ENCODE measurements at places on chromosomes 3 and 15.

DNA sequence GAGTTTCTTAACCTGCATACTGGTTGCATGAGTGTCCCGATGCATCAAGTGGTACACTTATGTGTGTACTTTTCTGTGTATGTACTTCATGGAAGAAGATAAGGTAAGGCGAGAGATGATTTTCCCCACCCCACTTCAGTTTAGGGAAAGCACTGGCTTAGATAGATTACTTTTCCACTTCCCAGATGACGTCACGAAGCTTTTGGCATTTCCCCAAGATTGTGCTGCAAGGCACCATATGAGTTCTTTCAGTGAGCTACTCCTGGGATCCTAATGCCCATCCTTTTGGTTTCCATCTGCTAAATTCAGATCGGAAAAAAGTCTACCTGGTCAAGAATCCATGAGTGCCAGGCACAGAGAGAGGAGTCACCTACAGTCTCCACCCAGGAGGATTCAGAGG is 4.5 kb downstream of the IL17RB start:
- DNase-seq: no peak

- no peak for DNase-seq
Observed at GRCh38 chr15:61687124-61687523, 373.1 kb downstream of the VPS13C start.

- DNase-seq: no peak
Observed at GRCh38 chr15:68582236-68582635, 3.4 kb downstream of the CORO2B start.

- no peak for DNase-seq
Observed at GRCh38 chr3:193901007-193901406, 234.9 kb upstream of the HES1 start.

- no peak for DNase-seq
Observed at GRCh38 chr3:57826245-57826951, 70.3 kb downstream of the SLMAP start.

DNA sequence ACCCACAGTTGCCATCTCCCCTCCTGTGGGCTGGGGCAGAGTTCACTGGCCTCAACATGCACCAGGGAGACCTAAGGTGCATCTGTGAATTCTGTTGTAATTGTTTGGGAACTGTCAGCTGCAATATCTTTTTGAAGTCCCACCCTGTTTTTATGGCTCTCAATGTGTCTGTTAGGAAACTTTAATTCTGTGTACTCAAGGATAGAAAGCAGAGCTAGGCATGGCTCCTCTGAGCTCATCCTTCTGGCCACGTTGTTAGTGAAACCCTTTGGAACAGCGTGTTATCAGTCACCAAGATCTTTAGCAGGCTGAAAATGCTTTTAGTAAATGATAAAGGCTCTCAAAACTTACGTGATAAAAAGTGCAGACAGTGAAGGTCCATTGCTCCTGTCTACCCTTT is 33.6 kb upstream of the MTMR10 start:
- no peak for DNase-seq

DNA sequence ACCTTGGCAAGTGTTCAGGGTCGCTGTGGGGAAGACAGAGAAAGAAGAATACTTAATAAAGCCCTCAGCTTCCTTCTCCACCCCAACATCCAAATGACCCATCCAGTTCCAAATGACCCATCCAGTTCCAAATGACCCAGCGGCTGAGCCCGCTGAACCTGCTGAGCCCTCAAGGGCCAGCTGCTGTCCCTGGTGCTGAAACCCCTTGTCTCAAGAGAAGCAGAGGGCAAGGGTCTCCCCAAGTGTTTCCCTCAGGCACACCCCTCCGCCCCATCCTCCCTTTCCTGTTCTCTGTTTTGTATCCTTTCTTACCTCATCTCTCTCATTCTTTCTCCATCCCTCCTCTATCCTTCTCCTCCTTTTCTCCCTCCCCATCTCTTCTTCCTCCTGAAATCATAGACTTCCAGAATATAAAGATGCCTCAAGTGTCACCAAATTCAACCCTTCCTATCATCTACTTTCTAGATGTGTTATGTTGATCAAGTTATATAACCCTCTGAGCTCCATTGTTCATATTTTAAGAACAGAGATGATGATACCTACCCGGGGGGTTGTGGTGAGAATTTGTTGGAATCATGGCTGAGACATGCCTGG is 29.0 kb downstream of the CCDC33 start:
- DNase-seq: peak; percentile 53

- no peak for DNase-seq
Observed at GRCh38 chr3:29345516-29346300, 64.8 kb downstream of the RBMS3 start.

DNA sequence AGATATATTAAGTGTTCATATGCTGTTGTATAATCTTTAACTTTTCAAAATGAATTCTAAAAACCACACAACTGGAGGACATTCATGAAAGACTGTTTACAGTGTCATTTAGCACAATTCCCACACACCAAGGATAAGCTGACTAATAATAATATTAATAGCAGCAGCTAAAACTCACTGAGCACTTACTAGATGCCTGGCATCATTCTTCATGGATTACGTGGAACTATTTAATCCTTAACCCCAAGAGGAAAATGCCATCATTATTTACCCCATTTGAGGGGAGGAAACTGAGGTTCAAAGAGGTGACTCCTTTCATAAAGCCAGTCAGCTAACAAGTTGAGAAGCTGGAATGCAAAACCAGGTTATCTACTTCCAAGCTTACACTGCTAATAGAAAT is 77.0 kb downstream of the TMEM108 start:
- no peak for DNase-seq

DNA sequence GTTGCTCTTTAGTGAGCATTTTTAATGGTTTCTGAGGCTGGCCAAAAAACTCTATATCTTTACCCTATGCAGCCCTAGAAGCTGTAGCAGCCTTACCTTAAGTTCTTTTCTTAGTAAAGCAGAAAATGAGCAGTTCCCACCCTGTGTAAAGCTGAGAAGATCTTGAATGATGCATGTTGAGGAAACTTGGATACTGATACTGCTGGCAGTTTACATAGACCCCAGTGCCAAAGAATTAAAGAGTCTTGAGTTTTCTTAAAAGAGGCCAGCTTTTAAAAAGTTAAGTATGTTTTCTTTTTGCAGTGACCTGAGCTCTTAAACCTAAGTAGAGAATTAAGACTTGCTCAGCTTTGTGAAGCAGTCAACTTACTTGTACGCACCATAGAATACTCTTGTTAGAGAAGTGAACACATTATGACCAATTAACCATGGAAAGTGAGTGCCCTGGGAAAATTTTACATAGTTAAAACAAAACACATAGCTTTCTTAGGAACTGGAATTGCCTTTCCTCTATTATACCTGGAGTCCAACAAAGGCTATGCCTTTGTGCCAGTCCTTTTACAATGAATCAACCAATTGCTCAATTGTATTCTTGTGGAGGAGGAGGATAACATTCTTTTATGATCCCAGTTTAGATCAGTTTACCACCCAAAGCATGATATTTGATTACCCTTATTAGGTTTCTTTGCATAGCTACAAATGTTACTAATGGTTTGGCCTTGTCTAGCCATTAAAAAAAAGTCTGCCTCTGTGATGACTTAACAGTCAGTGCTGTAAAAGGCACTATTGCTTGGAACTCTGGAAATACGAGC is 28.4 kb downstream of the PLS1 start:
- DNase-seq: no peak

GRCh38 chr15:64144565-64145281 is 6.8 kb upstream of the SNX22 start:
- DNase-seq: no peak

DNA sequence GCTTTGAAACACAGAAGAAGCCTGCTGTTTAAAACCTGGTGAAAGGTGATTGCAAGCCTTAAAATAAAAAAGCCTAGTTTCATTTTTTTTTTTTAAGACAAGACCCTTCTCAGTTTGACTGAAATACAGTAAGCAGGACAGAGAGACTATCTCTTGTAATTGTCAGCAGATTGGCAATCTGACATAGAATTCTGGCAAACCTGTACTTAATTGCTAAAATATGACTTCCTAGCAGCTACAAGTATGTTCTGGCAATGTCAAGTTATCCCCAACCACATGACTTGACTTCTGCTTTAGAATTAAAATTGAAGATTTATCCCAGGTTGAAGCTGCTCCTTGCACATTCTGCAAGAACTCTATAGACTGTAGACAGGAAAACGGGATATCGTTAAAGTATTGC is 232.8 kb upstream of the NR2F2 start:
- no peak for DNase-seq

DNA sequence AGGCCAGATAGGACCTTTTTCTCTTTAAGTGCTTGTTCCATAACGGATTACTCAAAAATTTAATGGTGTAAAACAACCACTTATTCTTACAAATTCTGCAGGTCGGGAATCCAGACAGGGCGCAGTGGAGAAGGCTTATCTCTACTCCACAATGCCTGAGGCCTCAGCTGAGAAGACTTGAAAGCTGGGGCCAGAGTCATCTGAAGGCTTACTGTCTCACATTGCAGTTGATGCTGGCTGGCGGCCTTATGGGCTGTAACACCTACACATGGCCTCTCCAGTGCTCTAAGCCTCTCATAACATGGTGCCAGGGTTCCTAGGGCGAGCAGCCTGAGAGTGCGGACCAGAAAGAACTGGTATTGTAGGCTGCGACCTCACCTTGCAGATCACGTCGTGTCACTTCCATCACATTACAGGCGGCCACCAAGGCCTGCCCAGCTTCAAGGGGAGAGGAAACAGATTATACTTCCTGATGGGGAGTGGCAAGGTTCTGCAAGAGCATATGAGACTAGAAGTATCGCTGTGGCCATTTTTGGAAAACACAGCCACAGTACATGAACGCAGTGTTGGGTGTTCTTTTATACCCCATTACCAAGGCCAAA is 32.4 kb downstream of the CMTM7 start:
- DNase-seq: no peak

DNA sequence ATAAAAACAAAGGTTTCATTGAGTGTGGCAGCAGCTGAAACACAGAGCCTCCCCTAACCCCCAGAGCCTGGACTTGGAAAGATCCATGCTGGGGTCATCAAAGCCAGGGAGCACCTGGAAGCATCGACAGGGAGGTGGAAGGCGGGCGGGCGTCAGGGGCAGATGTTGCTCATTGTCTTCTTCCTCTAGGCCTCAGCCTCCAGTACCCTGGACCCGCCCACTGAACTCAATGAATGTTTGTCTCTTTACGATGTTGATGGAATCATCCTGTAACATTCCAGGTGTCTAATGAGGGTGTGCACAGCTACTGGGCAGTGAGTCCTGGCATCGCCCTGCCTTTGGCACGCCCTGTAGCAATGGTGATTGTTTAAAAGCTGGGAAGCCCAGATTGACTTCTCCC is 9.8 kb downstream of the GP5 start:
- no peak for DNase-seq

DNA sequence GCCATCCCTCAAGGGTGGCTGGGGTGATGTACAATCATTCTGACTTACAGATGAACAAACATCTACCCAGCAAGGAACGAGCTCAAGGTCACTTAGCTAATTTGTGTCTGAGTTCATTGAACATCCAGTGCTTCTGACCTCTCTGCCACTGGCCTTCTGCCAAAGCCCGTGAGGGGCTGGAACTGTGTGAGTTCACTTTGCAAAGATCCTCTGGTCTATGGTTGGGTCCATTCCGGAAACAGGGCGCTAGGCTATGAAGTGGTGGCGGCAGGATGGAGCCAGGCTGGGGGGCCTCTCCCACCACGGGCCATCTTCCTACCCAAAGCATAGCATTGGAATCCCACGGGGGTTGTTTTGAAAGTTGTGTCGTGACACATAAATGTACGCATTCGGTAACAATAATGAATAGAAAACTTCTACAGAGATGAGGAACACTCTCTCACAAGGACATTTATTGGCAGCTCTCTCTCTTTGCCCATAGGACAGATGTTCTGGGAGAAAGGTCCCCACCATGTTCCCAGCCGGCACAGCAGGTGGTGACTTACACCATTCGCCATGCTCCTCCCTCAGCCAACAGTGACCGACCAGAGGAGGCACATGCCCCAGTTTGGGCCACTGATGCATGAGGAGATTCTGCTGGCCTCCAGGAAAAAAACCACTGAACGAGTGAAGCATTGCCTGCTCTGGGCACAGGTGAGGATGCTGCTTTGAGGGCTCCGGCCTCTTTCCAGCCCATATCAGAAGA is 214.7 kb upstream of the CHRNA7 start:
- no peak for DNase-seq

DNA sequence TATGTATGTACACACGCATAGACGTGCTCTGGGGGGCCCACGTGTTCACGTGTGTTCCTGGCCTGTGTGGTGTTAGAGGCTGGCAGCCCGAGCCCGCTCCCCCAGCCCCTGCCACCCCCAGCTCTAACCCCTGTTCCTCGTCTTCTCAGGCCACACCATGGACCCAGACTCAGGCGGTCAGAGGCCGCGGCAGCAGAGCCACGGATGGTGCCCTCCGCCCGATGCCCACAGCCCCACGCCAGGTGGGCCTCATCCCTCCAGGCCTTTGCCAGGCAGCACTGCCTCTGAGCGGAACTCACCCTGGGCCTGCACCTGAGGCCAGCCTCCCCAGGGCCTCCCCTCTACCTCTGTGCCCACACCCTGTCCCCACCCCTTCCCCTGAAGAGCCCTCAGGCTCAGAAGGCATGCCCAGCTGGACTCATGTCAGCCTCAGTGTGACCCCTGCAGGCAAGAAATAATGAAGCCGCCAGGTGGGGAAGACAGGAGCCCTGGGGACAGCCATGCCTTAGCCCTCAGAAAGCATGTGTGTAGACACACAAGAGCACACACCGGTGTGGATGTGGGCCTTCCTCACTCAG is 16.4 kb upstream of the GNAT1 start:
- no peak for DNase-seq

All from psoas muscle (tissue), 8 donors.